ENCODE measurements at places on chromosomes 2 and 18.

DNA sequence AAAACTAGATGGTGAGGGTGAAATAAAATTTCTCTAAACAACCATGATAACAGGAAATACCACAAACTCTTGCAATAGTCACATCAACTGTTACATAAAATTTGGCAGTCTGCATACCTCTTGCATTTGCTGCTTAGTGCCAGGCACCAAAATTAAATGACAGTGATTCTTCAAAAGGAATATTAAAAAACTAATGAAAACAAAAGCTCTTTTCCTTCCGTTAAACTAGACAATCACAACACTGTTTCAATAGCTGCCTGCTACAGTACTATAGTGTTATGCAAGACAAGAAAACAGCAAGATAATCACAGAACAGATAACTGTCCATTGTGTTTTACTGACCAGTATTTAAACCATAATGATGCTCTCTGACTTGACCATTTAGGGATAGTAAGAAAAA, 239.0 kb upstream of the SMAD7 start:
- no peak for DNase-seq

GRCh38 chr2:140841141-140841540, 1289.7 kb downstream of the LRP1B start:
- DNase-seq: no peak

- DNase-seq: no peak
Observed at GRCh38 chr18:42936289-42936688, 179.2 kb downstream of the RIT2 start.

DNA sequence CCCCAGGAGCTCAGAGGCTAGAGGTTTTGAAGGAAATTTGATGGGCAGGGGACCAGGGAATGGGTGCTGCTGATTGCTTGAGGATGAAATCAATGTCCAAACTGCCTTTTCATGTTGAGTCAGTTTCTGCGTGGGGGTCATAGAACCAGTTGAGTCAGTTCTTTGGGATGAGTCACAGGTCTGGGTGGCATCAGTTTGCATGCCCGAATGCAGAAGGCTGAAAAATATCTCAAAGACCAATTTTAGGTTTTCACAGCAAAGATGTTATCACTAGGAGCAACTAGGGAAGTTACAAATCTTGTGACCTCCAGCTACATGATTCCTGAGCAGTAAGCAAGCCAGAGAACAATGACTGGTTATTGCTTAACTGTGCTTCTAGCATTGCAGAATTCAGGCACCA, 1135.1 kb upstream of the CRIM1 start:
- DNase-seq: no peak

- no peak for DNase-seq
Observed at GRCh38 chr2:45786836-45787357, 135.4 kb downstream of the PRKCE start.

DNA sequence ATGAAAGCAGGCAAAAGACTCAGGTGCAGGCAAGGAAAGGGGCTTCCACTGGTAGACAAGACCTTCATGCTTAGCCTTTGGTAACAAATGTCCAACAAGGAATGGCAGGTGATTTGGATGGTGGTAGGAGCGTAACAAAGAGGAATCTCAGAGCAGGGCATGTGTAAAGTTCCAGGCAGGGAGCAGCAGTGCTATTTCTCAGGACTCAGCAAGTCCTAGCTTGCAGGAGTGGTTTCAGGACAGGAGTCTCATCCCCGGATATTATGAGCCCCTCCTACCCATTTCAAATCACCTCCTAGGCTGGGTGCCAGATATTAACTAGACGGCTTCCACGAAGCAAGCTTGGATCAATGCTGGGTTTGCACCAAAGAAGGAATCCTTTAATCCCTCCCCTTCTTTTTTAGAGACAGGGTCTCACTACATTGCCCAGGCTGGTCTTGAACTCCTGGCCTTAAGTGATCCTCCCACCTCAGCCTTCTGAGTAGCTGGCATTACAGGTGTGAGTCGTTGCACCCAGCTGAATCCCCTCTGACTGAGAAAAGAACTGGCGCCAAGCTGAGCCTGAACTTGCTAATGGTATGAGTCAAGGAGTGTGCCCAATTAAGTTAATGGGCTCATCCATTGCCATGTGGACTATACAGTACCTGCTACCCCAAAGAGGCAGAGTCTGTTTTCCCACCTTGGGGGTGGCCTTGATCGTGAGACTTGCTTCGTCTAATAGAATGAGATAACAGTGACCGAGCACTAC, 190.3 kb downstream of the ARL4C start:
- DNase-seq: no peak

GRCh38 chr18:75377258-75377657, 50.2 kb downstream of the SMIM21 start:
- DNase-seq: no peak

GRCh38 chr2:235216901-235217300, 265.1 kb downstream of the SH3BP4 start:
- DNase-seq: no peak

- no peak for DNase-seq
Observed at GRCh38 chr2:146814971-146815370, 1029.9 kb upstream of the ACVR2A start.

DNA sequence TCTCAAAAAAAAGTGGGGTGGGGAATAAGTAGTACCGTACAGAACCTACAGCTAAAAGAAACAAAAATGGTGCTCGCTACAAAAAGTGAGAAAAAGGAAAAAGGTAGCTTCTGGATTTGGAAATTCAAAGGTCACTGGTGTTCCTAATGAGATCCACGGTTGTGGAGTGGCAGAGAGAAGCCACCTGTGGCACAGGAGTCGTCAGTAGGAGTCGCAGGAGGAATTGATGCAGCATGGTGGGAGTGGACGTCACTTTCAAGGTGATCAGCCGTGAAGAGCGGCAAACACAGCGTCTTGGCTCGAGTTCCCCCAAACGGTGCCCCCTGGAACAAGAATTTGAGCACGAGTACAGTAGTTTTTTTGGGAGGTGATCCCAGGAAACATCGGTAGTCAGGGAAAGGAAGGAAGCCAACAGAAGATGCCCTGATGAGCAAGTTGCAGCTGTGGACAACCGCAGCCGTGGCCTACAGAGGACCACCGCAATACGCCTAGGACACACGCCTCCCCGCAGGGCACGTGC, 1.4 kb upstream of the TTL start:
- DNase-seq: peak; percentile 13

- DNase-seq: peak; percentile 32
Observed at GRCh38 chr2:68225119-68225632, 27.2 kb downstream of the PPP3R1 start.

- no peak for DNase-seq
Observed at GRCh38 chr18:12515550-12515949, 107.8 kb downstream of the PRELID3A start.

GRCh38 chr2:13686262-13686661, 946.3 kb upstream of the LRATD1 start:
- DNase-seq: no peak

DNA sequence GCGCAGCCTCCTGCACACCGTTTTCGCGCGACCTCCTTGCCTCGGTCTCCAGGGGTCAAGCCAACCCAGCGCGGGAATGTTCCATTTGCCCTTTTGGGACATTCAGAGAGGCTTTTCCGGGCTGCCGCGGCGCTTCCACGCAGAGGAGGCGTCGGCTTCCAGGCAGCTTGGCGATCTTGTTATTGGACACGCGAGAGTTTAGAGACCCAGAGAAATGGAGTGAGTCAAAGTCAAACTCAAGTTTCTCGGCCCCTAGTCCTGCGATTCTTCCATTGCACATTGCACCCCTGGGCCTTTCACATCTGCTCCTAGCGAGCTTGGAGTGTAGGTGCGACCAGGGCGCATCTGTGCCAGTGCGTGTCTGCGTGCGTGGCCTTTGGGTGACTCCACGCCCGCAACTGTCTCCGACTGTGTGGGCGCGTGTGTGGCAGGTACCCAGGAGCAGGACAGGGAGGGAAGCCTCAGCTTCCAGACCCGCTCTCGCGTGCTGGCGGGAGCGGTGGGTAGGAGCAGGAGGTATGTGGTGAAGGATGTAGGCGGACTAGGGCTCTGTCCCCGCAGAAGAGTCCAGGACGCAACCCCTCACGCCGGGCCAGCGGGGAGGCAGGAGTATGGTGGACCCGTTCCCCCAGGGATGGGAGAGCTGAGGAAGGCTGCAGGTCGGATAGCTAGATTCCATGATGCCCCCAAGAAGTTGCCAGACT, 13.5 kb downstream of the SIX3 start:
- DNase-seq: no peak

GRCh38 chr2:228016402-228016801, 145.0 kb downstream of the DAW1 start:
- DNase-seq: no peak

DNA sequence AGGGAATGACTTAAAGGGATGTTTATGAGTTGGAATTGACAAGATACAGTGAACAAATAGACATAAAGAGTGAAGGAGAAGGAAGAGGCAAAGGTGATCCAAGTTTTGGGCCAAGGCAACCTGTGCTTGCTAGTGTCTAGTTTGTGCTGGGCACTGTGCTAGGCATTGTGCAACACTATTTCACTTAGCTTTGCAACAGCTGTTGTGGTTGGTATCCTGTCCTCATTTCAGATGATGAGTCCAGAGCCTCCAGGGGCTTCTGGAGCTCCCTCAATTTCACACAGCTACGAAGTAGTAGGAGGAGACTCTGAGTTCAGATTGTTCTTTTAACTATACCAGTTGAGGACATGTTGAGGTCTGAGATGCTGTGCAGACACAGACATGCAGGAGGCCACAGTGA, 18.1 kb upstream of the LOXHD1 start:
- DNase-seq: no peak

DNA sequence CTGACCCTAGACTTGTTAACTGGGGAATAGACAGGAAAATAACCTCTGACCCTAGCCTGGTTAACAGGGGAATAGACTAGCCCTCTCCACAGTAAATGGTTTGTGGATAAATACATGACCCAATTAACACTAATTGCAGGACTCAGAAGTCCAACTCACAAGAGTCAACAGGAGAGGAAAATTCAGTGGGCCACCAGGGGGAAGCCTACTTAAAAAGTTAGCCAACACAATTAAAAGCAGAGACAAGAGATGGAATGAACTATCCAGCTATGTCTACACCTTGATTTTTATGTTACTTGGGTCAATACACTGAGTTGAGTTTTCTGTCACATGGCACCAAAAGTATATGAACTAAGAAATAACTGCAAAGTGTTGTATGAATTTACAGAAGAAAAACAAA, 158.8 kb upstream of the SLC39A10 start:
- peak; percentile 74 for DNase-seq

DNA sequence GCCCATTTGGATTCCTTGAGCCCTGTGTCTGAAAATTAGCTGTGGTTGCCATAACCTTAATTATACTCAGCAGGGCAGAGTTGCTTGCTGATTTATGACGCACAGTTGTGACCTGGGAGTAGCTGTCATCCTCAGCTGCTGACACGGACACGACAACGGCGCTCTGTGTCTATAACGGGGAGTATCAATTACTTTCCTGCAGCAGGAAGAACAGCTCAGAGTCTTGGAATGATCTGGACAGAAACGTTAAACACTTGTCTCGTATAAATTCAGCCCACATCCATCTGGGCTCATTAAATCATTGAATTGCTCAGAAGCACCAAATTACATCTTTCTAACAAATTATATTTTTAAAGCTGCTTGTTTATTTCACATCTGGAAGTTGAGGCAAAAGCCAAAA, 116.3 kb downstream of the SEPTIN10 start:
- no peak for DNase-seq

Measured in CD4-positive, alpha-beta T cell treated with Interleukin-6 at 100 ng/mL for 8 hours (primary cell).